ENCODE measurements at places on chromosomes 12 and 14.

- no peak for DNase-seq
Measured at GRCh38 chr12:7723926-7724325, 12.7 kb downstream of the DPPA3 start.

- DNase-seq: no peak
Measured at GRCh38 chr14:51368721-51369163, 128.7 kb downstream of the TMX1 start.

- no peak for DNase-seq
Measured at GRCh38 chr14:103870891-103871595, 23.7 kb upstream of the PPP1R13B start.

DNA sequence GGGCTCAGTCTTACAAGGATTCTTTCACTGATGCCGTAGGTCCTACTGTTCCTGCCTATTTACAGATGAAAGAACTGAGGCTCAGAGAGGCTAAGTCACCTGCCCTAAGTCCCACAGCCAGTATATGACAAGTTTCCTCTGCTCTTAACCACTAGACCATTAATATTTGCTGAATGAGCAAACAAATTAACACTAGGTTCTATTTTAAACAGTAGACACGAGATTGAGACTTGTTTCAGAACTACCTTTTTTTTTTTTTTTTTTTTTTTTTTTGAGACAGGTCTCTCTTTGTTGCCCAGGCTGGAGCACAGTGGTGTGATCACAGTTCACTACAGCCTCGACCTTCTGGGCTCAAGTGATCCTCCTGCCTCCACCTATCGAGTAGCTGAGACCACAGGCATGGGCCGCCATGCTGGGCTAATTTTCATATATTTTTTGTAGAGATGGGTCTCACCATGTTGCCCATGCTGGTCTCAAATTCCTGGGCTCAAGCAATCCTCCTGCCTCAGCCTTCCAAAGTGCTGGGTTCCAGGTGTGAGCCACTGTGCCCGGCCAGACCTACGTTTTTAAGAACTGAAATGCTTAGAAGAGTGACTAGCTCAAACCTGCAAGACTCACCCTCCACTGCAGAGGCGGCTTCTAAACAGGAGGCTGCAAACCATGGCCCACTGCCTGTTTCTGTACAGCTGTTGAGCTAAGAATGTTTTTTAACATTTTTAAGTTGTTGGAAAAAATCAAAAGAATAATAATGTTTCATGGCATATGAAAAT lies 12.9 kb downstream of the SYNE3 start:
- no peak for DNase-seq

DNA sequence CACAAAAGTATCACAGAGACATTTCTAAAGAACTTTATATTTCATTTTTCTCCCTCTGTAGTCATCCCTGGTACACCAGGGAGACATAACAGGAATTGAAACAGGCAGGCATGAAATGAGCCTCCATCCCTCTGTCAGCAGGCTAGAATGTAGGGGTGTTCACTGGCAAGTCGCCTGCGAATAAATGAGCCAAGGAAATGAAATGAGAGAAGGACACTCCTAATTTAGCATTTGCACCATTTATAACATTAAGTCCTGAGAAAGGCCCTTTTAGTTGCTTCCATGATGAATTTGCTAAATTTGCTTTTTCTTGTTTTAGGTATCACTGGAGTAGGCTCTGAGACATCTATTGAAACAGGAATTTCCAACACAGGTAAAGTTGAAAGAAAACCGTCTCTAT lies 192.4 kb upstream of the CNTN1 start:
- no peak for DNase-seq

DNA sequence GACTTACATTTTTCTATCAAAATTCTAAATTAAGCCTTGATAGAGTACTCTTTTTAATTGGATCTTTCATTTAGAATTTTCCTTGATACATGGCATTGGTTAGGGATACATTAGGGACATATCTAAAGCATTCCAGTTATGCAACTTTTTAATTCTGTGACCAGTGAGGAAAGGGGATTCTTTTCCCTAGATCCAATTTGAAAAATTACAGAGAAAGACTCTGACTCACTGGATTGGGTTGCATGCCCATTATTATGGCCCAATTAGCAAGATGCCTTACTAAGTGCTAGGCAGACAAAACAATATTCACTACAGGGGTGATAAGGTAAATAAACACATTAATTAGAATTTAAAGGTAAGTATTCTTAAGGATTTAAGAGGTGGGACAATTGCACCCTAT lies 5.2 kb upstream of the RAD52 start:
- DNase-seq: no peak

DNA sequence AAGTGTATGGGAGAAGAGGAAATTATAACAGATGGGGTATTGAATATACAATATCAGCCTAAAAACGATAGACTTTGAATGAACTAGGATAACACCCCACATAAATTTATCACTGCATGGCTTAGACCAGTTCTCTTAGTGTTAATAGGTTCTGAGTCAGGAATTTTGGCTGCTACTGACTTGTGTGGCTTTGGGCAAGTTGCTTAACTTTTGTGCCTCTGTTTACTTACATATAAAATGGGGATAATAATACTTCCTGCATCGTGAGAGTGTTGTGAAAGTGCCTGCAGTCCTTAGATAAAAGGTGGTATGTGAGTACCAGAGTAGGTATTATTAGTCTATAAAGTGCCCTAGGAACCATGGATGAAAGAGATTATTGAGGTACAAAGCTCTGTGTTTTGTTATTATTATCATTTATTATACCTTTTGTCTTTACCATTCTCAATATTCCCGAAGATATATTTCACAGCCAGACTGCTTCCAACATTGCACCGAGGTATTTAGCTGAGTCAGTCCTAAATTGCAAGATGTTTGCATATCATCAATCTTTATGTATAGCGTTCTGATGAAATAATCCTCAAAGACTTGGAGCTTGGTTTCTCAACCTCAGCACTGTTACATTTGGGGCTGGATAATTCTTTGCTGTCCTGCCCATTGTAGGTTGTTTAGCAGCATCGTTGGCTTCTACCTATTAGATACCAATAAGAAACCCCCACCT lies 2.3 kb upstream of the PAWR start:
- DNase-seq: no peak

- no peak for DNase-seq
Measured at GRCh38 chr14:81341781-81342180, 58.3 kb downstream of the STON2 start.

- no peak for DNase-seq
Measured at GRCh38 chr12:24227551-24227950, 278.1 kb upstream of the SOX5 start.

- DNase-seq: no peak
Measured at GRCh38 chr14:105843444-105844046, 317.2 kb downstream of the TMEM121 start.

DNA sequence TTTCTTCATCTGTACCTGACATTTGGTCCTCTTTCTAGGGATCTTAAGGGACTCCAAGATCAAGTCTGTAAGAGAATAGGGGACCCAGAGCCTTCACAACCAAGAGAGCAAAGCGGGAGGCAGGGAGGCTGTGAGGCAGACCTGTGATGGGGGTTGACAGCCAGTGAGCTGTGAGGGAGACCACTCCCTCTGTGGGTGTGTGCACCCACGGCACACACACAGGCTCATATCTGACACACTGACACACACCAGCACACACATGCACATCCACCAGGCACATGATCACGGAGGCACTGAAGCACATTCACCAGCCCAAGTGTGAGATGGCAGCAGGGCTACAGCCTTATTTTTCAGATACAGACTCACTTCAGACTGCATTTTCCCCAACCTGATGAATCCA lies 55.2 kb downstream of the SPTB start:
- no peak for DNase-seq

- no peak for DNase-seq
Measured at GRCh38 chr12:42766754-42767153, 177.2 kb upstream of the PRICKLE1 start.

GRCh38 chr12:120978296-120979219 lies at the start of gene HNF1A:
Gene HNF1A, plus strand, starts transcription at chr12:120978543. Its CDS starts 226 bp downstream, at chr12:120978769.
- no peak for DNase-seq

DNA sequence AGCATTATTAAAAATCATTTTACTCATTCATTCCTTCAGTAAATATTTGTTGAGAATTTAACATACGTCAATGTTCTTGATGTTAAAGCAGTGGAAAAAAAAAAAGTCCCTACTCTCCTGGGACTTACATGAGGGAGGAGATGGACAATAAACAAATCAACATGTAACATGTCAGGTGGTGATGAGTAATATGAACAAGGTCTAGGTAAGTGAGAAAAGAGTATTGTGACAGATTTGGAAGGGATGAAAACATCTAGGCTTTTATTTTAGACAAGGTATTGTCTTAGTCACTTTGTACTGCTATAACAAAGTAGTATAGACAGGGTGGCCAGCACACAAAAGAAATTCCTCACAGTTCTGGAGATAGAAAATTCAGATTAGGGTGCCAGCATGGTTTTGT lies 167.2 kb downstream of the FSCB start:
- DNase-seq: no peak

GRCh38 chr12:26936559-26937442 lies 980 bp downstream of the INTS13 start:
- DNase-seq: peak; percentile 46

DNA sequence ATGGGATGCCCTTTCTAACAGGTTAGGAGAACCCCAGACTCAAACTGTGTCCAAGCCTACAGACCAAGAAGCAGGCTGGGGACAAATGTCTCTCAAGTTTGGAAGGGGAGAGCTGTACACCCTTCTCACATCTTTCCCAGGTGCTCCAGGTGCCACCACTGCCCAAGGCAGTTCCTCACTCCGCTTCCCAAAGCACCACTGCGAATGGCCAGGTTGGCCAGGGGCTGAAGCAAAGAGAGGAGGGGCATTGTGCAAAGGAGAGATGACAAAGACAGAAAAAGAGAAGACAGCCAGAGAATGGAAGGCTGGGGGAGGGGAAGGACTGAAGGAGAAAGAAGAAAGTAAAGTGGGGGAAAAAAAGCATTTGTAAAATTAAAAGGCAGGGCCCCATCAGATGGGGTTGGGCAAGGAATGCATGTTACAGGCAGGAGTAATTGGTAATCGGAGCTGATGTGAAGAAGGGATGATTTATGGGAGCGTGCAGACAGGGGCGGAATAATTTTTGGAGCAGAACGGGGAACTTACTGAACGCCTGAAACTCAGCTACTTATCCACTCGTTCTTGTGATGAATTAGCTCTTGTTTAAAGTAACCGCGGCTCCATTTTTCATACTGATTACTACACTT lies 165.8 kb downstream of the ESRRB start:
- no peak for DNase-seq

GRCh38 chr12:65875640-65876071 lies 51.4 kb downstream of the HMGA2 start:
- DNase-seq: no peak

DNA sequence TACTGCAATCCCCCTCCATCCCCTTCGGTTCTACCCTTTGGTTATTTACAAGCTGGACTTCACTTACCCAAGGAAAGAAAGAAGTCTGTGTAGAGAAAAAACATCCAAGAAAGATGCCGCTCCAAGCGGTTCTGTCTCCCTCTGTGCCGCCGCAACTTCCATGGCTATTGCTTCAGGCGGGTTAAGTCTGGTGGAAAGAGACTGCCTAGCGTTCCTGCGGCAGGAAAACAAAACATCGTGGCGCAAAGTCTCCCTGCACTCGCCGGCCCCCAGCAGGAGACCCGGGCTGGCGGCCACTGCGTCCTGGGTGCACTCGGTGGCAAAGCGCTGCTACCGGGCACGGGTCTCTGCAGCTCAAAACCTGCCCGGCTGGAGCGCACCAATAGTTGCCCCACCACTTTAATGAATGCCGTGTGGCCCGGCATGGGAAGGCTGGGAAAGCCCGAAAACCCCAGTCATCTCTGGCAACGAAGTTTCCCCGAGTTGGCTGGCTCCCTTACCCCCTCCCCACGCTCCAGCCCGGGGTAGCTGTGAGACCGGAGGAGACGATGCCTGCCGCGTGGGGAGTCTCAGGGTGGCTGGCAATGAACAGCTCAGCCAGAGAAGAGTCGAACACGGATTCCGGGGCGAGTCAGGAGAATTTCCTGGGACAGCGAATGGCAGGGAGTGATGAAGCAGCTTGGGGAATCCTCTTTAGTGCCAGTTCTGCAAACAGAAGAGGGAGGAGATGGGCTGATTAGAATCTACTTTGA lies 3.5 kb upstream of the KCNK10 start:
- no peak for DNase-seq

- DNase-seq: no peak
Measured at GRCh38 chr12:29171421-29172258, 22.6 kb downstream of the FAR2 start.

GRCh38 chr12:100675432-100675831 lies 101.9 kb downstream of the GAS2L3 start:
- DNase-seq: no peak

- DNase-seq: peak; percentile 56
Measured at GRCh38 chr12:46386877-46387629, 14.5 kb upstream of the SLC38A2 start.

GRCh38 chr14:56295743-56296142 lies 177.5 kb downstream of the PELI2 start:
- no peak for DNase-seq

DNA sequence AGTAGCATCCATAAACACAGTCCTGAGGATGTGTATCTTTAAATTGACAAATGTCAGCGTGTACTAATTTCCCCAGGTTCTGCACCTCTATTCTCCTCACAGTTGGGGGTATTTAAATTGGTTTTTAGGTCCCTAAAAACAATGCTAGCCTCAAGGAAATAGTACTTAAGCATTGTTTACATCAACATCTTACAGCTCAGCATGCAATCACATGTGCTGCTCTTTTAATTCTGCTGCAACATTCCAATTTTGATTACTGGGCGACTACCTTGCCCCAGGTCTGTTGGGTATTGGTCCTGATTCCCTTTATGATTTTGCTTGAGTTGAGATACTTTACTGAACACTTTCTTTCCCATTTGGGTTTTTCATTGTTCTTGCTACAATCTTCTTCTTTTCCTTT lies 616.6 kb downstream of the CCER1 start:
- no peak for DNase-seq

- DNase-seq: no peak
Measured at GRCh38 chr12:126537961-126538530, 1472.8 kb downstream of the AACS start.

- DNase-seq: no peak
Measured at GRCh38 chr14:71242237-71242748, 335.0 kb downstream of the PCNX1 start.

GRCh38 chr14:36091096-36091495 lies 85.4 kb downstream of the PTCSC3 start:
- DNase-seq: no peak

DNA sequence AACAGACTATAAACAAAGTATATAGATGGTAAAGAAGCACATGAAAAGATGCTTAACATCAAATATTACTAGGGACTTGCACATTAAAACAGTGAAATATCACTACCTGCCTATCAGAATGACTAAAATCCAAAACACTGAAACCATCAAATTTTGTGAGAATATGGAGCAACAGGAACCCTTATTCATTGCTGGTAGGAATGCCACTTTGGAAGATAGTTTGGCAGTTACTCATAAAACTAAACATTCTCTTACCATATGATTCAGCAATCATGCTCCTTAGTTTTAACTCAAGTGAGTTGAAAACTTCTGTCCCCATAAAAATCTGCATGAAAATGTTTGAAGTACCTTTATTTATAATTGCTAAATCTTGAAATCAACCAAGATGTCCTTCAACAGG lies 297.6 kb downstream of the DAD1 start:
- DNase-seq: no peak

GRCh38 chr12:14681190-14681589 lies 15.2 kb downstream of the GUCY2C start:
- no peak for DNase-seq

Data from Kasumi-1 (cell line).